ENCODE measurements at places on chromosomes 1 and 21.

DNA sequence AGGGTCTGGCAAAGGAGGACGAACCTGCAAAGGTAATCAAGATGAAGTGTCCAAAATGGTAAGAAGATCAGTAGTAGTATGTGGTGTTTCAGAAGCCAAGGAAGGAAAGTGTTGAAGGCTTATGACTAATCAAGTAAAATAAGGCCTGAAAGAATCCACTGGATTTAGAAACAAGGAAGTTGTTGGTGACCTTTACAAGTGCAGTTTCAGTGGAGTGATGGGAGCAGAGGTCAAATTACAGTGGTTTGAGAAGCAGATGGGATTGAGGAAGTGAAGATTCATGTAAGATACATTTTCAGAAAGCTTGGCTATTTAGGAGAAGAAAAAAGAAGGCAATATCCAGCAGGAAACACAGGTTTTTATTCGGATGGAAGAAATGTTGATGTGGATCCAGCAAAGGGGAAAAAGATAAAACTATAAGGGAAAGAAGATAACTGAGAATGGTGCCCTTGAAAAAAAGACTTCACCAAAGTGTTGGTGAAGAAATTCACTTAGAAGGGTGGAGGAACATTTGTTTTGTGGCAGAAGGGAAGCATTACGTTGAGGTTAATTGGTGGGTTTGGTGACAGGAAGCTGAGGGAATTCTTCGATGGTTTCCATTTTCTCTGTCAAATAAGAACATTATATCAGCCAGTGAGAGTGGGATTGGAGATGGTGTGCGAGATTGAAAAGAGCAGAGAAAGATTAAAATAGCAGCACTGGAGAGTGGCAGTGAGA lies 2.1 kb downstream of the ARMH1 start:
- H3K27me3 ChIP-seq = peaks cover 2% of the 10 kb centered on the region
- no peak for DNase-seq
- peaks cover 12% of the 10 kb centered on the region for H3K4me1 ChIP-seq
- H3K36me3 ChIP-seq = no peaks in the 10 kb centered on the region

DNA sequence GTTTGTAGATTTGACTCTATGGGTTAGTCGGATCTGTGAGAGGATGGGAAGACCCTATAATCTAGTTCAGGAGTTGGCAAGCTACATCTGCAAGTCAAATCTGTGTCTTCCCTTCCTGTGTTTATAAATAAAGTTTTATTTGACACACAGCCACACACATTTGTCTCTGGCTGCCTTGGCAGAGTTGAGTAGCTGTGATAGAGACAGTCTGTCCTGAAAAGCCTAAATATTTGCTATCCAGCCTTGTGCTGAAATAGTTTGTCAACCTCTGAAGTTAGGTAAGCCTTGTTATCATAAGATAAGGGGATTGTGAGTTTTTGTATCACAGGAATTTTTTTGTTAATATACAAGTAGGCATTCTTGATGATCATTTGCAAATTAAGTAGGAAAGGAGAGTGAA lies 136.8 kb downstream of the NOS1AP start:
- no peak for DNase-seq
- no peaks in the 10 kb centered on the region for H3K36me3 ChIP-seq
- no peak overlapping the region for H3K4me3 ChIP-seq
- H3K27ac ChIP-seq = no peak overlapping the region

DNA sequence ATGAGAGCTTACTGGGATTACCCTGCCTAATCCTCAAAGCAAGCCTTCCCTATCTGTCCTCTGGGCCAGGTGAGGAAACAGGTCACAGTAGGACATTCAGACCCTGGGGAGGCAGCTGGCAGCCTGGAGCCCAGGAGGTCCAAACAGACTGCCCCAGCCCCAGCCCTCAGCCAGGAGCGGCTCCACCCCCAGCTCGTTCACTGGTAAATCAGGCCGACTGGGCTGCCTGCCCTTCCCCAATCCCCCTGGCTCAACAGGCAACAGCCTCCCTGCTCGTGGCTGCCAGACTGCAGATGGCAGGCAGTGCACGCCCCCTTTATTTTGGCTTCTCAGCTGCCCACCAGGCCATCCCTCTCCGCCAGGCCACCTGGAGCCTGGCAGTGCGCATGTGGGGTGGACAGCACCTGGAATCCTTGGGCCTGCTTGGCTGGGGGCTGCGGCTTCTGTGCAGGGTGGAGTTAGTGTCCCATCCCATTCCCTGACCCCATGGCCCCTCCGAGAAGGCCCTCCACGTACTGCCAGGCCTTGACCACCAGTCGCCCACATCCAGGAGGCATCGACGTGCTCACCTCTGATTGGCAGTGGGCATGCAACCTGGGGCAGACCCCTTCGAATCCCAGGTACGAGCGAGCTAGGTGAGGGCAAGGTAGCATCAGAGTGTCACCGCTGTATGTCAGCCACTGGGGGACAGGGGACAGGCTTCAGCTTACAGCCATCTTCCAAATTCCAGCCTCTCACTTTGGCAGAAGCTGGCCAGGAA lies 11.2 kb upstream of the ZNF670 start:
- DNase-seq = no peak
- H3K4me3 ChIP-seq = no peak overlapping the region
- no peaks in the 10 kb centered on the region for H3K36me3 ChIP-seq
- no peaks in the 10 kb centered on the region for H3K4me1 ChIP-seq
- no peak overlapping the region for H3K27ac ChIP-seq

DNA sequence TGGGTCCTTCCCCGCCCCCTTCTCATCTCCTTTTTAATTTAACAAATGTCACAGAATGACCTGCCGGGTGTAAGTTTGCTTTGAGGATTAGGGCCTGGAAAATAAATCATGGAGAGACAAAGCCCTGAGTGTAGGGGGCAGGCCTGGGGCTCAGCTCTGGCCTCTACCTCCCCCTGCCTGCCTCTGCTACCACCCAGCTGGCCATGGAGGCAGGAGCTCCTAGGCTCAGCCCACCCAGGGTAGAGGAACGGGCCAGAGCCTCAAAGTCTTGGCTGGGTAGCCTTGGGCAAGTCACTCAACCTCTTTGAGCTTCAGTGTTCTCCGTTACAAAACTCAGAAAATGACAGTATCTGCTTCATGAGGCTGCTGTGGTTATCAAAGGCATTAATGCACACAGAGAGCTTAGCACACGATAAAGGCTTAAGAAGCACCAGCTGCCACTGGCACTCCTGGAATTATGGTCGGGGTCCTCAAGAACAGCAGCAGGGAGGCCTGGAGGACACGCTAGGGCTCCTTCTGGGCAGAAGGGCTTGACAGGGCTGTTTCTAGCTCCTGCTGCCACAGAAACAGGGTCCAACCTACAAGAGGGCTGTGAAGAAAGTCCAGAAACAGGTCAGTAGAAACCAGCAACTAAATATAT lies 39.0 kb downstream of the LRP8 start:
- no peak for DNase-seq
- H3K27ac ChIP-seq = peak overlapping the region; percentile 28
- H3K4me3 ChIP-seq = no peak overlapping the region
- H3K27me3 ChIP-seq = peaks cover 6% of the 10 kb centered on the region
- H3K36me3 ChIP-seq = no peaks in the 10 kb centered on the region
- peaks cover 21% of the 10 kb centered on the region for H3K4me1 ChIP-seq

GRCh38 chr1:36559061-36559460 lies 76.3 kb upstream of the CSF3R start:
- H3K36me3 ChIP-seq = no peaks in the 10 kb centered on the region
- peak; percentile 7 for DNase-seq
- H3K27me3 ChIP-seq = peaks cover 3% of the 10 kb centered on the region
- H3K4me3 ChIP-seq = no peak overlapping the region

- no peaks in the 10 kb centered on the region for H3K36me3 ChIP-seq
- no peak overlapping the region for H3K4me3 ChIP-seq
- peaks cover 4% of the 10 kb centered on the region for H3K27me3 ChIP-seq
- no peak overlapping the region for H3K27ac ChIP-seq
These were observed 30.1 kb downstream of the UMODL1 start for GRCh38 chr21:42101246-42101645.

DNA sequence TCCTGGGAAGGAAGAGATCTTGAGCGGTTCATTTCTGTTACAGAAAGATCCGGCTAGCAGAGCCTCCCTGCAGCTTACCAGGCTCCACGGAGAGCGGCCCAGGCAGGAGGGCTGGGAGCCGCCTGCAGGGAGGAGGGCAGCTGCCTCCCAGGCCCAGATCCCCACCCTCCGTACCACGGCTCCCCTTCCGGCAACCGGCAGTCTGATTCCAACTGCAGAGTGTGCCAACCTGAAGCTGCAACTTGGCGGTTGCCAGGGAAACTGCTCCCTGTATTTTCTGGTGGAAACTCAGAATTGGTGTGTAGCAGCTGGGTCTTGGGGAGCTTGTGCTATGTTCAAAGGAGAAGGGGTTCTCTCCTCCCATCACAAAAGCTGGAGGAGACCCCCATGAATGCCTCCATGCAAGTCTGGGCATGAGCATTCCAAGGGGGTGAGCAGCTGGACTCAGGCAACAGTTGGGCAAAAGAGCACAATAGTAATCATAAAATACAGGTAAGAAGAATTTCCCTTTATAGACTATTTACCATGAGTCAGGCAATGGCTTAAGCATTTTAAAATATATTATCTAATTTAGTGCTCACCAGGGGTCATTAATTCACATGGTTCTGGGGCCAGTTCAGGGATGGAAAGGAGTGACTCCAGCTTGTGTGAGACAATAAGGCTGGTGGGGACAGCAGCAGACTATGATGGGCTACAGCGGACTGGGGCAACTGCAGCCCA lies 46.1 kb upstream of the KAZN start:
- peak; percentile 17 for DNase-seq
- H3K4me1 ChIP-seq = peaks cover 8% of the 10 kb centered on the region
- H3K36me3 ChIP-seq = no peaks in the 10 kb centered on the region
- H3K27ac ChIP-seq = no peak overlapping the region
- H3K27me3 ChIP-seq = peaks cover 4% of the 10 kb centered on the region

DNA sequence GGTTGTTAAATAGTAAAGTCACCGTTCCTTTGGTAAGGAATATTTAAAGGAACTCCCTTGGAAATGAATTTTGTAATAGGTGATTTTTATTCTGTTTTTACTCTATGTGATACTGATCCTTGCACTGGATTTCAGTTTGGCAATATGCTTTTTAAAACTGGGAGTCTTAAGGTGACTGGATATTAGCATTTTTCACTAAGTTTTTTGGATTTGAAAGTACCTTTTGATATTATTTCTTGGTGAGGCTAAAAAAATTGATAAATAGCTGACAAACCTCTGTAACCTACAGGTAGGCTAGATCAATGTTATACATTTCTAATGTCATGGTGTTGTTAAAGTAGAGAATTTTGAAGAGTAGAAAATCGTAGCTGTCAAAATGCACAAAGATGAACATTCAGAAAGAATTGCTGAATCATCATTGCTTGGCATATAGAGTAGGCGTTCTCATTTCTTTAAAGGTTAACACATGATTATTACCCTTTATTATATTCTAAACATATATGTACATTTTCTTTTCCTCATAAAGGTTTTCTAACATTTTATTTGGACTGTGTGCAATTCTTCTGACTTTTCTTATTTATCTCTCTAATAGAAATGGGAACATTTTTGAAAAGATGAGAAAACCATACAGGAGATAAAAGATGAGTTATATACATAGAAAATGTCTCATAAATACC lies 1.5 kb upstream of the DNAJB4 start:
- H3K27me3 ChIP-seq = peaks cover 2% of the 10 kb centered on the region
- H3K27ac ChIP-seq = peak overlapping the region; percentile 20
- peaks cover 19% of the 10 kb centered on the region for H3K4me1 ChIP-seq
- DNase-seq = no peak
- H3K4me3 ChIP-seq = no peak overlapping the region

GRCh38 chr1:6454856-6455751 lies 10.9 kb downstream of the TNFRSF25 start:
- H3K36me3 ChIP-seq = no peaks in the 10 kb centered on the region
- H3K4me1 ChIP-seq = peaks cover 7% of the 10 kb centered on the region
- H3K27ac ChIP-seq = no peak overlapping the region
- H3K4me3 ChIP-seq = no peak overlapping the region
- peak; percentile 70 for DNase-seq

DNA sequence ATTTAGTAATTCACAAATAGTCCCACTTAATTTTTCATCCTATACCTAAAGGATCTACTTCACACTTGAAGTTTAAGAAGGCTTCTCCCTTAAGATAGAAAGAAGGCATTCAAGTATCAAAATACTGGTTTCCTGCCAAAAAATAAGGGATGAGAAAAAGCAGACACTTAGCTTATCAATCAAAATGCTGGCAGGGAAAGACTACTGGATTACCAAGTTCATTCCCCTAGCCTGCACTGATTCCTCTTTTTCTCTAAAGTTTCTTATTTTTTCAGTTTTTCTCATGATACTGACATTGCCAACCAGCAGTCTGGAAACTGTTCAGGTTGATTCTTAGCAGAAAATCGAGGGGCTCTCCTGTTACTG lies 204.6 kb downstream of the GABPA start:
- no peak for DNase-seq
- peaks cover 6% of the 10 kb centered on the region for H3K4me1 ChIP-seq
- no peak overlapping the region for H3K4me3 ChIP-seq
- H3K27me3 ChIP-seq = no peaks in the 10 kb centered on the region
- no peak overlapping the region for H3K27ac ChIP-seq

DNA sequence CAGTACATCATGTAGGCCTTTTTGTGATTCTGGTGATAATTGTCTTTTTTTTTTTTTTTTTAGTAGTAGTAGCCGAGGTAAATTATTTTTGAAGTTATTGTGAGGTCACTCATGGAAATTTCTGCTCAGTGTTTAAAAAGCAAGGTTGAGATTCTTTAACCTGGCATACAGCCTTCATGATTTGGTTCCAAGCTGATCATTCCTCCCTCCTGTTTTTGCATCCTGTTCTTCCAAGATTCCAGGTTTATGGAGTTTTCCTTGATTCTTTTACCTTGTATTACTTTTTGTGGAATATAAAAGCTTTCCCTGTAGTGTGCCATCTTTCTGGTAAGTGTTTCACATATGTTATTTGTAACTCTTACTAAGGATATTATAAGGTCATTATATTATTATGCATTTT lies 9.1 kb downstream of the ZFYVE9 start:
- H3K27me3 ChIP-seq = no peaks in the 10 kb centered on the region
- DNase-seq = no peak
- no peak overlapping the region for H3K27ac ChIP-seq
- no peak overlapping the region for H3K4me3 ChIP-seq
- no peaks in the 10 kb centered on the region for H3K4me1 ChIP-seq

DNA sequence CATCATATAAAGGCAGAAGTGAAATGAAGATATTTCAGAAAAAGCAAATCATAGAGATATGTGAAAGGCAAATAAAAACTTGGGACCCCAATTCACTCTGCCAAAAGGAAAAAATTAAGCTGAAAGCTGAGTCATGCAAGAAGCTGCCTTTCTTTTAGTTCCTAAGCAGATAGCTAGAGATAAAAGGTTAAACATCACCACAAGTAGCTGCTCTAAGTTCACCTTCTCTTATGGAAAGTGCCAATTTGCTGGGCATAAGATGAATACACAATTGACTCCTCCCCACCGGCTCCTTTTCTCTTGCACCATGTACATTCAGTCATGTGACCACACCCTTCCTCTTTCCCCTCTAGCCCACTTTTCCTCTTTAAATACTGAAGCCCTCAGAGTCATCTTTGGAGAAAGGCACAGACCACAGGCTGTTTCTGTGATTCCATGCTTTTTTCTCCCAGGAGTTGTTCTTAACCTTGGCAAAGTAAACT lies 5.4 kb upstream of the SUMO3 start:
- H3K36me3 ChIP-seq = peaks cover 50% of the 10 kb centered on the region
- peaks cover 9% of the 10 kb centered on the region for H3K27me3 ChIP-seq
- H3K4me1 ChIP-seq = peaks cover 4% of the 10 kb centered on the region

- peaks cover 2% of the 10 kb centered on the region for H3K27me3 ChIP-seq
- DNase-seq = no peak
These were observed 9.4 kb downstream of the SELP start for GRCh38 chr1:169620565-169620964.

- peaks cover 14% of the 10 kb centered on the region for H3K4me1 ChIP-seq
- no peaks in the 10 kb centered on the region for H3K36me3 ChIP-seq
- H3K27me3 ChIP-seq = no peaks in the 10 kb centered on the region
- DNase-seq = no peak
- no peak overlapping the region for H3K27ac ChIP-seq
These were observed 57.4 kb downstream of the ARID4B start for GRCh38 chr1:235270625-235271024.
